NCI-H2081 treated with DMSO at 0.1 percent for 48 hours (cell line): ENCODE measurements at places on chromosomes 2 and 18.

- DNase-seq, result no peak
Measured at GRCh38 chr2:152534460-152535135, 182.7 kb downstream of the PRPF40A start.

- DNase-seq, result no peak
Measured at GRCh38 chr2:24929230-24929629, 9.2 kb upstream of the ADCY3 start.

- DNase-seq, result no peak
Measured at GRCh38 chr18:53952700-53953099, 271.8 kb downstream of the MBD2 start.

DNA sequence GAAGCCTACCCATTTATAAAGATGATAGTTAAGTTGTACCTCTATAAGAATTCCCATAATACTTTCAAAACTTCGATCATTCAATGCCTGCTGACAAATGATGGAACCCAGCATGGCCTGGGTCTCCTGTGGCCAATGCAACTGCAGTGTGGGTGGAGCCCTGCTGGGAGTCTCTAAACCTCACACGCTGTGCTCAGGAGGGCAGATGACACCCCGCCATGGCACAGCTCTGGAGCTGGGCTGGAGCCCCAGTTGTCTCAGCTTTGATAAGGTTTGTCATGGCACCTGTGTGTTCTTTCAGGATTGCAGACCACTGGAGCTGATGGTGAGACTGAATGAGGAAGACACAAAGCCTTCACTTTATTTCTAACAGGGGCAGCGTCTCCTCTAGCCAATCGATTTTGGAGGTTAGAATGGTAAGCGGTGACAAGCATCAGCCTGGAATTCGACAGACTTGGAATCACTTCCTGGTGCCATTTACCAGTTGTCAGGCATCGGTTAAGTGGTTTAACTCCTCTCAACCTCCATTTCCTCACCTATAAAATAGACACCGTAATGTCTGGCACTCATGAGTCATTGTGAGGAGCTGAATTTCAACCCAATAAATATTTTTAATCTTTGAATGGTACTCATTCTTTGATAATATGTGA, 383.6 kb upstream of the SALL3 start:
- no peak for DNase-seq

DNA sequence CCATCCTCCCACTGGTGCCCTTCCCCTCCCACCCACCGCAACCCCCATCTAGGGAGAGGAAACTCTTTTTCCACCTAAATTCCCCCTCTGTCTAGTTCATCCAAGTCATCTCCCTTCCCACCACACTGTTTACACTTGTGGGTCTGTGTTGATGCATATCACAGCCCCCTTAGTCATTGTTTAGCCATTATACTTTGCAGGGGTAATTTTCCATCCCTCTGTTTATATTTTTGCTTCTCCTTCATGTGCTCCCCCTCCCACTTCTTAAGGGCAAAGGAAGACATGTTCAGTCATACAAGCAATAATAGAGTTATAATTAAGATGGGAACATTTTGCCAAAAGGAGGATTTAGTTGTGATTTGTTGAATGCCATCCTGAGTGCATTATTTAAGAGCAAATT, 187.8 kb upstream of the TNP1 start:
- no peak for DNase-seq
